Activated CD4-positive, alpha-beta T cell treated with anti-CD3 and anti-CD28 coated beads, Interleukin-2, amount 50 U/mL, for 16 hours (primary cell): ENCODE measurements at places on chromosomes 5 and 9.

DNA sequence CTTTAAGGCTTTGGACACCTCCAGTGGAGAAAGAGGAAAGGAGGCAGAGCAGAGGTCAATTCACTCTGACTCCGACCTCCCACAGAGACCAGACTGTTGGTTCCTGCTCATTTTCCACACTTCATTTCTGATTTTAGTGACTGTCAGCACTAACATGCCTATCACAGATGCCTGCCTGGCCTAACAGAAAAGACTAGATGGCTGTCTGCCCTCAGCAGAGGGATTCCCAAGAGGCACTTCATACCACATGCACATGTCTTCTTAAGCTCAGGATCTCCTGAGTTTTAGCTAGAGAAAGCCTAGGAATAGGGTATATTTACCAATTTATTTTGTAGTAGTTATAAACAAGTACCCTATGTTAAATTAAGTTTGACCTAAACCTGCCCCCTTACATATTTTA is 336.0 kb downstream of the ENC1 start:
- DNase-seq, result no peak

DNA sequence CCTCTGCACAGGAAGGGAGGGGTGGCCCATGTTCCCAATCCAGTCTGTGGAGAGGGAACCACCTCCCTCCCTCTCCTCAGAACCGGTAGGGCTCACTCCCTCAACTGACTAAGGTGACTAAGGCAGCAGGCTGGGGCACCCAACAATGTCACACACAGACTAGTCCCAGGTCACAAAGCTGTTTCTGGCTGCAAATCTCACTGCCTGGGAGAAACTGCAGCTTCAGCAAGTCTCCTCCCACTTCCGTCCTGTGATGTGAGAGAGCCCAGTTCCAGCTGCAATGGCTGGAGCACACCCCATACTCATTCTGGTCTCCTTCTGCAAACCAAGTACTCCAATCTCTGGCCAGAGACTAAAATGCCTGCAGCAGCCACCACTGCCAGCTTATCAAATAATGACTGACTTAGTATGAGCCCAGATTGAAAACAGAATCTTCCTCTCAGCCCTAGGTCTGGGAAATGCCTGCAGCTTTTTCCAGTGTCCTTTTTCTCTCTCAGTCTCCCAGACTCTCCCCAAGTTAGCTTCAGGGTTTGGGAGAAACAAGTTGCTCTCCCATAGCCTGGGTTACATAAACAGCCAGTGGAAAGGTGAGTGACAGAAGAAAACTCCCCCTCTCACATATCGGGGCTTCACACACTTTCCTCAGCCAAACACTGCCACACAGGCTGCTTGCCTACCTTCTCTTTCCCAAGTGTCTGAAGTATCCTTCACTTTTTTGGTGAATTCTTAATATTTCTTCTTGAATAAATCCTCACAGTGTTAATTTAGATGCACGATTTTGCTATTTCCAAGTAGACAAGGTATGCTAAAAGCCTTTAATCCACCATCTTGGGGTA is 247.4 kb upstream of the RASA1 start:
- DNase-seq, result peak; percentile 62

GRCh38 chr5:157864067-157864466 is 5.1 kb upstream of the CLINT1 start:
- no peak for DNase-seq

DNA sequence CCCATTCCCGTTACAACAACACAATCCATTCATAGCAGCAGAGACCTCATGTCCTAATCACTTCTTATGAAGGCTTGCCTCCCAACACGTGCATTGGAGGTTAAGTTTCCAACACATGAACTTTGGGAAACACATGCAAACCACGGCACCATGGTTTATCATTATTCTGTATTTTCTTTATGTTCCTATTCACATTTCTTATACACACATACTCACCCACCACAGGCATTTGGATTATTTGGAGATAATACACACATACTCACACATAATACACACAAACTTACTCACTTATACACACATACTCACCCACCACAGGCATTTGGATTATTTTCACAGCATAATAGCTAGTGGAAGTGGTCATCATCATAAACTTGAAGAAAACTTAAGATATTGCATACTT is 75.6 kb downstream of the C7 start:
- DNase-seq, result no peak

- no peak for DNase-seq
Observed at GRCh38 chr9:31588006-31588405, 796.4 kb upstream of the ACO1 start.

DNA sequence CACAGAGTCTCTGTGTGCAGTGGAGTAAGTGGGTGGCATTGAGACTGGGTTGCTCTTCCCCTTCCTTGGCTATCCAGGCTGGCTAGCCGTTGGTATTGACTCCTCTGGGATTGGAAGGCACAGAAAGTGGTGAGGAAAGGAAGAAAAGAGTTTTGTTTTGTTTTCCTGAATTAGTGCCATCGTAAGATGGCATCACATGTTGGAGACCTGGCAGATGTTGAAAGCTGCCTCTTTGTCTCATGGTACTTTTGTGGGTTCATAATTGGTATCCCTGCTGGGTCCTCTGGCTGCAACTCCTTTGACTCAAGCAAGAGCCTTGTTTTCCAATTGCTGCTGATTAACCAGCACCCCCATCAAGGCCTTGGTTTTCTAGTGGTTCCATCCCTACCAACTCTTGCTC is 293.8 kb downstream of the PDE4D start:
- DNase-seq, result no peak

DNA sequence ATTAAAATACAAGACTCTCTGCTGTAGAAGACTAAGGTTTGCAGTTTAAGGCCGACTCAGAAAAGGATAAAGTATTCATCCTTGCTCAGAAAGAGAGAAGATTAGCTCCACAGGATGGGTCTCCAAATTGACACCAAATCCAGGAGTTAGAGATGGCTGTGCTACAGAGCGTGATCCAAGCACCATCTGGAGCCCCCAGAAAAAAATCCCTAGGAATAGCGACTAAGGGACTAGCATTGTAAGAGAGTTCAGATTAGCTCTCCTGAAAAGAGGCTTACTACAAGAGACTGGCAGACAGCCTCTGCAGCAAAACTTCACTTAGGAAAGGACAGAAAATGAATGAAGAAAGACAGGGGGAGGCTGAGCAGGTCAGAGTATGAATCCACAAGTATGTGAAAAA is 3.7 kb downstream of the SIL1 start:
- DNase-seq, result no peak

- DNase-seq, result no peak
Observed at GRCh38 chr5:107129051-107129450, 541.7 kb downstream of the EFNA5 start.

GRCh38 chr5:149324641-149325040 is 20.7 kb upstream of the GRPEL2 start:
- no peak for DNase-seq

DNA sequence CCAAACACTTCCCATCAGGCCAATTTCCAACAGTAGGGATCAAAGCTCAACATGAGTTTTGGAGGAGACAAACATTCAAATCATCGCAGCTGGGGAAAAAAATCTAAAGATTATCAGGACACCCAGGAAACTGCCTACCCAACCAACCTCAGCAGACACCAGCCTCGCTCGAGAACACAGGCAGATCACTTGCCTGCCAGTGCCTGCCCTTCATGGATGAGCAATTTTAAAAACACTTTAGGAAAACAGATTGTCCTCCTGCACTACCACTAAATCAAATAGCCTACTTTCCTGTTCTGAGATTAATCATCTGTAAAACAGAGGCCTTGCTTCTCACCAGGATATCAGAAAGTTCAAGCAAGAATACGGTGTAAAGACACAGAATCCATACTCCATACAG is 14.7 kb upstream of the TMEM174 start:
- DNase-seq, result no peak
